Hypothalamus (tissue), 51 donors: ENCODE measurements at places on chromosomes 3 and 15.

DNA sequence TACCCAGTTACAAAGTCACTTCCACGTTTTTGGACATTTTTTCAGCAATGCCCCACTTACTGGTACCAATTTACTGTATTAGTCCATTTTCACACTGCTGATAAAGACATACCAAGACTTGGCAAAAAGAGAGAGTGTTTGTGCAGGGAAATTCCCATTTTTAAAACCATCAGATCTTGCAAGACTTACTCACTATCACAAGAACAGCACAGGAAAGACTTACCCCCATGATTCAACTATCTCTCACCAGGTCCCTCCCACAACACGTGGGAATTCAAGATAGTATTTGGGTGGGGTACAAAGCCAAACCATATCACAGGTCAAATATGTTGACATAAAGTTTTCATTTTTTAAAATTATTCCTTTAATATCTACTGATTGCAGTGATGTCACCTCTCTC is 16.2 kb upstream of the ABI3BP start:
- no peak for DNase-seq

GRCh38 chr15:85676342-85677098 is 118.2 kb downstream of the KLHL25 start:
- DNase-seq = no peak

DNA sequence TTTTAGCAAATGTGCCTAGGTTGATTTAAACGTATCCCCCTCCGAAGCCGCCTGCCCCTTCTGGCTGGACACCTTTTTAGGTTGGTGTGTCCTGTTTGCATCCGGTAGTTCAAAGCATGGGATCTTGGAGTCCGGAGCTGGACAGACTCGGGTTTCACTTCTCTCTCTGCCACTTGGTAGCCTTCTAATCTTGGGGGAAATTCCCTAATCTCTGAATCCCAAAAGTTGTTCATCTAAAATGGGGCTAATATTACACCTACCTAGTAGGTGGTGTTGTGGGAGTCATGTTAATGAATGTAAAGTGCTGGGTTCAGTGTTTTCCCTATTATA is 760 bp downstream of the FANCI start:
- no peak for DNase-seq

DNA sequence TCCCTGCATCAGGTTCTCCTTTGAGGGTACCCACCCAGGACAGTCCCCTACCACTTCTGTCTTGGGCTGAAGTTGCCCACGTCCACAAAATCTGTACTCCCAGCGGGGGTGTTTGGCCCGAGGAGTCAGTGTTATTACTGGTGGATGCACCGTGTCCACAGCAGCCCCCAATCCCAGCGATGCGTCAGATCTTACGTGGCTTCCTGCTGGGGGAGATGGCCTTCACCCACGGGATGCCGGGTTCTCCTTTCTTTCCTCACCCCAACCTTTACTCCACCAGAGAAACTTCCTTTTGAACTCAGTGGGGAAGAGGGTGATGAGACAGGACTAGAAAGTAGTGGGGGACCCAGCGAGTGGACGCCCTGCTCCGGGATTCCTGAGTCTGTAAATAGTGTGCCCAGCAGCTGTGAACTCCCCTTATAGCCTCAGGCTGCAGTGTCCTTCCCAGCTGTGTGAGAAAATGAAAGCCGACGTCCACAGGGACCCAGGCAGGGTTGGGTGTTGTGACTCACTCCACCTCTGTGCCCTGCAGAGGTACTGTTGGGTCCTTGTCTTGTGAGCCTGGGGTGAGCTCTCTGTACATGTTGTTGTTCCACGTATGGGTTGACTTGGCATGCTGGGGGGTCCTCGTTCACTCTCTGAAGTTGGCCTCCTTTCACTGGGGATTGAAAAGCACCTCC is 31.5 kb downstream of the CRTAP start:
- no peak for DNase-seq

DNA sequence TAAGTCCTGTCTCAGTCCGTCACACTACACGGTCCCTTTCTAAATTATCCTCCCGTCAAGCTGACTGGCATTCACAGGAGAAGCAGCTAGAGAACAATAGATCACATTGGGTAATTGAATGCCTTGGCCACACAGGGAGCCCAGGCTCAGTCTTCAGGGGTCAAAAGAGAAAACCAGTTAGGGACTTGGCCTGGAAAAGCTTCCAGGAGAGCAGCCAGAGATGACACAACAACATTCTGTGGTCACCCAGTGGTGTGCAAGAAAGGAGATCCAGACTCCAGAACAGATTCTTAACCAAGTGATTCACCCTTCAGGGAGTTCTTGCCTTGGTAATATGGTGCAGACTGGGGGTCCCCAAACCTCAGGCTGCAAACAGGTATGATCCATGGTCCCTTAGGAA is 15.9 kb downstream of the ARHGAP31 start:
- no peak for DNase-seq

- DNase-seq = no peak
Observed at GRCh38 chr3:195800240-195800639, 11.5 kb downstream of the MUC4 start.

DNA sequence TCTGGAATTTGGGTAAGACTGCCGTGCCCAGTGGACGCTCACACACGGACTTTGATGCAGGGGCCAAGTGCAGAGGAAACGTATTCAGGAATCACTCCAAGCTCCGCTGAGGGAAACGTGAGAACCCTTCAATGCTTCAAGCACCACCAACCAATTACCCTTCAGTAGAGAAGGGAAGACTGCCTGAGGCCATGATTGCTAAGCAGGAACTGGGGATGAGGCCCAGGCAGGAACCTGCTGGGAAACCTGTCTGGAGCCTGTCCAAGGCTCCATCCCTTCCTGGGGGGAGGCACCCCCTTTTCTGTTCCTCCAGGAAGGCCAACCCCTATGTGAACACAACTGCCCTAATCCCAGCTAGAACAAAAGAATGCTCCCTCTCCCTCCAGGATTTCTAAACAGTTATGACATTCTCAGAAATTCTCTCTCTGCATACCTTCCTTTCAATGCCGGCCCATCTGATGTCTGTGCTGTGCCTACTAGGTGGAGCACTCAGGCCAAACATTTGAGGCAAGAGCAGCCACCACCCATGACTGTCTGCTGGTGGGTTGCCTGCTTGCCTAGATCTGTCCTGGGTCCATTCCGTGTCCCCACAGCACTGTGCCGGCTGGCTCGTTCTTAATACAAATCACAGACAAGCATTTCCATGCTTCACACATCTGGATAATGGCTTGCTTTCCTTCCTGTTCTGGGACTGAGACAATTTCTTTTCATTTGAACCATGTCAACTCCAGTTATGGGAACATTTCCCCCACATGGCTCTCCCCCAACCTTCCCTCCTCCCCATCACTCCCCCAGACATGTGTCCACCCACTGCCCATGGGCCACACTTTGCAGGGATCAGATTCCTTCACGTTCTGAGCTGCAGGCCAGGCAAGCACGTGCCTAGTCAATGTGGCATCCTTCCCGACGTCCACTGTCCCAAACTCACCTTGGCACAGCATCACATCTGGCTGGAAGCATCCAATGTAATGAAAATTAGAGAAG is 149.4 kb downstream of the ADAMTS17 start:
- no peak for DNase-seq

GRCh38 chr3:30966896-30967295 is 72.4 kb upstream of the GADL1 start:
- no peak for DNase-seq

- no peak for DNase-seq
Observed at GRCh38 chr3:57094575-57094974, 34.1 kb downstream of the SPATA12 start.

DNA sequence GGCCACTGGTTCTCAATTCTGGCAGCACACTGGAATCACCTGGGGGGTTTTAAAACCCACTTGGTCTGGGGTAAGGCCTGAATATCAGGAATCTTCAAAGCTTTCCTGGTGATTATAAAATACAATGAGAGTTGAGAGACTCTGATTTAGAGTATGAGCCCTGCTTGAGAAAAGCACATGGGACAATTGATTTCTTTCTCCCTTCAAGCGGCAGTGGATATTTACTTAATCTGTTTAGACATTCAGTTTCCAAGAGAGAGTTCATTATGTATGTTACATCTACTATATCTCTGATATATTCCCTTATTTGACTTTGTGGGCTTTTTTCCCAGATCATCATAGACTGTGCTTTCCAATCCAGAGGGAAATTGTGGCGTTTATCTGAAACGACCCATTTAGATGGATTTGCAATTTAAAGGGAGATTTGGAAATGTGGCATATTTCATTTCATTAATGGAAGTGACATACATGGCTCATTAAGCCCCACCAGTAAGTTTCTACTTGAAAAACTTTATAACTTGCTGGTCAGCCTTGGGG is 171.2 kb upstream of the PFN2 start:
- DNase-seq = no peak

- DNase-seq = no peak
Observed at GRCh38 chr15:27690290-27690689, 408.8 kb downstream of the OCA2 start.

GRCh38 chr15:70956201-70956995 is 63.8 kb downstream of the LRRC49 start:
- no peak for DNase-seq

DNA sequence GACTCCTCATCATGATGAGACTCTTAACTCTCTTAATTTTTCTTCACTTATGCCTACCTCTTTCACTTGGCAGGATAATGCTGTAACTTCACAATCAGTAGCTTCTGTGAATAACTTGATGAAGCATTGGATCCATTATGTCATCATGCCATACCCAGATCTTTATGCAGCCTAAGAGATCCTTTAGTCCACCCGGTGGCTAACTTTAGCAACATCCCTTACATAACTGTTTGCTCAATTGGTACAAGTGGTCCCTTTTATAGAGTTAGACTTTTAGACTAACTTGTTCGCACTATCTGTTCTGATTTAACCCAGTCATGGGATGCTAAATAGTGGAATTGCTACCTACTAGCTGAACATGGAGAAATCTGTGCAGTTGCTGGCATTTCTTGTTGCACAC is 184.5 kb downstream of the USP13 start:
- DNase-seq = no peak

DNA sequence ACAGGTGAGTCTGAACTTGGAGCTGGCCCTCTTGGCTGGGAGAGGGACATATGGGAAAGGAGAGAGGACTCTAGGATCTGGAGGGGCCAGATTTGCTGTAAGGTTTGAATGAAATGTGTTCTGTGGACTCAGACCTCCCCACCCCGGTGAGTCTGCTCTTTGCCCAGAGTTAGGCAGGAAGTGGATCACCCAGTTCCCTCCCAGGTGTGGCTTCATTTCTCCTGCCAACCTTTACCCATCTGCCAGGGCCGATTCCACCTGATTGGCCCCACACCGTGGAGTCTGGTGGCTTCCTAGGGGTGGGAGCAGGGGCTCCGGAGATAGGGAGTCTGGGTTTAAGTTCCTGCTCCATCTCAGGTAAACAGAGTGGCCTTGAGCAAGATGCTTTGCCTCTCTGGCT is 25.5 kb downstream of the CD276 start:
- no peak for DNase-seq

GRCh38 chr3:171005648-171006047 is 20.9 kb downstream of the SLC2A2 start:
- DNase-seq = no peak

DNA sequence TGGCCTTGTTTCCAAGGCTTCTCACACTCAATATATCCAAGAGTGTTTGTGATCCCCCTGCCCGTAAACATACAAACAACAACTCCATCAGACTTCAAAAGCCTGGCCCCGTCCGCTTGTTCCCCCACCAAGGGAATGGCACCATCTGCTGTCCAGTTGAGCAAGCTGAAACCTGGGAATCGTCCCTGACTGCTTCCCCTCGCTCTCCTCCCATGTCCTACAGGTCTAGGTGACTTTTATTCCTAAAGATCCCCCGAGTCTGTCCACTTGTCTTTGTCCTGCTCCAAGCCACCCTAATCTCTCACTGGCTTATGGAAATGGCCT is 27.9 kb upstream of the FAM174B start:
- no peak for DNase-seq

DNA sequence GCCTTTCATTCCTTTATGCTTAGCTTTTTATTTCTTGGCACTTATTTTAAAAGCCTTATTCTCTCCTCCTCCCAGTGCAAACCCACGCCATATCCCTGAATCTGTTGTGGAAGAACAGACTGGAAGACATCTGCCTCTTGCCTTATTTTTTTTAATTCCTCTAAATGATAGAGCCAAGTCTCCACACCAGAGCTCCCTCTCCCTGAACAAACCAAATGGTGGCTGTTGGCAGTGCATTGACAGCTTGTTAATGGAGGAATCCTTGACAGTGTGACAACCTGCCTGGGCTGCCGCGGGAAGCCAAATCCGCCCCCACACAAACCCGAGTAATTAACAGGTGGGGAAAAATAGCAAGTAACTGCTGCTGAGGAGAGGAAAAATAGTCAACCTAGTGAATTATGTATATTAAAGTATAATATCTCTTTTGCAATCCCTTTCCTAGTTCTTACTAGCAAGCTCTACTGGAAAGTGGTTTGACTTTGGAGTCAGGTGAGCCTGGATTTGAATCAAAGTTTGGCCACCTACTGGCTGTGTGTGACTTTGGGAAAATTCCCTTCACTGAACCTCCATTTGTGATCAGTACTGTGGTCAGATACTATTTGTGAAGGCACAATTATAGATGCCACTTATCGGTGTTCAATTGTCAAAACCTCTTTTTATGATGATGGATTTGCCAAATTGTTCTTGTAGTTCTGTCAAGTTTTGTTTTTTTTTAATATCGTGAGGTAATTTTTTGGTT is 589.6 kb downstream of the PDCD6IP start:
- DNase-seq = no peak

GRCh38 chr15:93041159-93041547 is 47.9 kb downstream of the RGMA start:
- DNase-seq = no peak
